ENCODE measurements at places on chromosomes 12 and 14. TPM values are rescaled to one million over a fixed set of nuclear protein-coding genes. Genes with fewer than 3 reads are reported as not detected.

DNA sequence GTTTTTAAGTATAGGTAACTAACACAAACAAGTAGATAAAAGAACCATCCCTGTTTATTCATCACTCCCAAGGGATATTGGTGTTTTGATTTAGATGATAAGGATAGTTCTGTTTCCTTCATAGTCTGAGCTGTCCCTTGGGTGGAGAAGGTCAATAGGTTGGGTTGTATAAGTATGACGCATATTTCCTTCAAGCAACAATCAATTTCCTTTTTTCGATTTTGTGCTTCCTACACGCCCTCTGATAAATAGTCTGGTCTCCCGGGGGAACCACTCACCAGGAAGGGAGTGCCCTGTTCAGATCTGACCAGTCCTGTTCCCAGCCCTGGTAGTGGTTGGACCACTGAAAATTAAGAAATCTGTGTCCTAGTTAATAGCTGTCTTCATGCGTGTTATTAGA, 378.8 kb upstream of the FAR2 start:
- DNase-seq, result peak; percentile 25

DNA sequence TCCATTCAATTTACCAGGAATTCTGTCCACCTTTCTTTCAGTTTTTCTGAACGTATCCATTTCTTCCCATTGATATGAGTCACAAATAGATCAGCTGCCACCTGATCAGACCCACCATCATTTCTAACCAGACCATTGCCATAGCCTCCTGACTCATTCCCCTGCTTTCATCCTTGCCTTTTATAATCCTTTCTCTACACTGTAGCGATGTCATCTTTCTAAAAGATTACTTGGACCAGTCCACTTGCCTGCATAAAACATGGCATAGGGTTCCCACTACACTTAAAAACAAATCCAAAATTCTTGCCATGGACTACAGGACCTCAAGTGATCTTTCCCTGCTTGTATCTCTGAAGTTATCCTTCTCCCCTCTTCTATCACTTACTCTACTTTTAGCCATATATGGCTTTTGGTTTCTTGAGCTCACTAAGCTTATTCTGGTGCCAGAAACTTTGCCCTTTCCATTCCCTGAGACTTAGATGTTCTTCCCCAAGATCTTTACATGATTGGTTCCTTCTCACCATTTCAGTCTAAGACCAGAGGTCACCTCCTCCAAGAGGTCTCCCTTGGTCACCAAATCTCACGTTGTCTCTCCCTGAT, 149.5 kb upstream of the KRR1 start:
- no peak for DNase-seq

GRCh38 chr14:63840981-63841380, 11.8 kb upstream of the SYNE2 start:
- DNase-seq, result peak; percentile 80

DNA sequence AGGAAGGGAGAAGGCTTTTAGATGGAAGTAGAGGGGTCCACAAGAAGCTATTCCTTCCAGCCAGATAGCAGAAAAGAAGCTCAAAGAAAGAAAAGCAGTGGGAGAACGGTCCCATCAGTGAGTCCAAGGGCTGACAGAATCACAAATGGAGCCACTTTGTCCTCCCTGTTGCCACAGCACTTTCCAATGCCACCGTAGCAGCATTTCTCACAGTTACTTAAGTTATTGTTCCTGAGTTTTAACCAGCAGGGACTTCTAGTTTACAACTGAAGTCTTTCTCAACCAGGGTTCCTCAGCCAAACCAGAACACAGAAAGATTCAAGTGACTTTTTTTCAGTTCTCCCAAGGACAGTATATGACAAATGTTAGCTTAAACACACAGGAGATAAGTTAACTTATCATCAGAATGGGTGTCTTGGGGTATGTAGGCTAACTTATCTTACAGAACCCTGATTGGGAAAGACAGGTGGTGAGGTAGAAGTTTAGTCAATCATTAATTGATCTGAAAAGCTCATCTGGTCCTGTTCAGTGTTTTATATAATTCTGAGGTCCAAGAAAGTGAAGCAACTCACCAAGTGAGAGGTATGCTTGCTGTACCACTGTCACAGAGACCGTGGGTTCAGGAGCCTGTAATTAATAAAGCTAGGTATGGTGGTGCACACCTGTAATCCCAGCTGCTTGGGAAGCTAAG, 7.0 kb downstream of the GATC start:
- DNase-seq, result no peak

DNA sequence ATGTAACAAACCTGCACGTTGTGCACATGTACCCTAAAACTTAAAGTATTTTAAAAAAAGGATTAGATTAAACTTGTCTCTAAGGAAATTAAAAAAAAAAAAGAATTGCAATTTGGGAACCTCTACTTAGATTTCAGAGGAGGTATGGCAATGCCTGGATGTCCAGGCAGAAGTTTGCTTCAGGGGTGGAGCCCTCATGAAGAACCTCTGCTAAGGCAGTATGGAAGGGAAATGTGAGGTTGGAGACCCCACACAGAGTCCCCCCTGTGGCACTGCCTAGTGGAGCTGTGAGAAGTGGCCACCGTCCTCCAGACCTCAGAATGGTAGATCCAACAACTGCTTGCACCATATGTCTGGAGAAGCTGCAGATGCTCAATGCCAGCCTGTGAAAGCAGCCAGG, 279.6 kb upstream of the CCDC196 start:
- DNase-seq, result no peak

DNA sequence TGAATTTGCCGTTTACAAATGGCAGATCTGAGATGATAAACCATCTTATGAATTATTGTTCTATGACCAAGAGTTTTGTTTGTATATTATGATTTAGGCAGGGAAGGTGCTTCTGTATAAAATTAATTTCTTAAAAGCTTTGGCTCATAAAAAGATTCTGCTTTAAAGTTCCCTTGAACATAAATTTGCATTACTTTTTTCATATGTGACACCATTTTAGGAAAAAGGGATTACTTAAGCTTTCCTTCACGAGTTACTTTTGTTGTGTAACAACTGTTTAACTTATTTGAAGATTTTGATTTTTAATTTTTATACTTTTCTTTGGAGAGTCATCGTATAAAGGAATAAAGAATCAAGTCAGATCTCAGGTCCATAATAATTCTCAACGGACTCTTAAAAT, 3.3 kb downstream of the ETNK1 start:
- no peak for DNase-seq

- no peak for DNase-seq
Measured at GRCh38 chr12:89309815-89310214, 42.5 kb downstream of the DUSP6 start.

- no peak for DNase-seq
Measured at GRCh38 chr14:42391146-42391834, 784.6 kb downstream of the LRFN5 start.

GRCh38 chr14:52701223-52701622, 5.8 kb upstream of the PSMC6 start:
- no peak for DNase-seq

- no peak for DNase-seq
Measured at GRCh38 chr12:65937161-65937641, 112.9 kb downstream of the HMGA2 start.

GRCh38 chr14:31909977-31910376, 167.1 kb upstream of the ARHGAP5 start:
- DNase-seq, result no peak

DNA sequence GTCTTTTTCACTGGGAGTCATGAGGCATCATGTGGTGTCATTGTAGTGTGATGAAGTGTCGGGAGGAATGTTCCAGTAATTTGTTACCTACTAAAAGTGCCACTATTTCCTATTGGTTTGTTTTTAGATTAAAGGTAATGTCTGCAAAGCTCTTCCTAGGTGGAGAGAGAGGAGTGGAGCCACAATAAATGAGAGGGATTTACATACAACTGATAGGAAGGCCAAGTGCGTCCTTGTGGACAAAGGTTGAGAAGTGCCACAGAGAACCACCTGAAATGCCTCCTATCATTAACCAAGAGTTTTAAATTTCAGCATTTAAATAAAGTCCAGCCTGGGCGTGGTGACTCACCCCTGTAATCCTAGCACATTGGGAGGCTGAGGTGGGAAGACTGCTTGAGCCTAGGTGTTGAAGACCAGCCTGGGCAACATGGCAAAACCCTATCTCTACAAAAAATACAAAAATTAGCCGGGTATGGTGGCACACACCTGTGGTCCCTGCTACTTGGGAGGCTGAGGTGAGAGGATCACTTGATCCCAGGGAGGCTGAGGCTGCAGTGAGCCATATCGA, 2.5 kb upstream of the SNX6 start:
- DNase-seq, result no peak

GRCh38 chr12:3046441-3047200, 30.6 kb upstream of the TSPAN9 start:
- no peak for DNase-seq

- no peak for DNase-seq
Measured at GRCh38 chr12:102426599-102427542, 53.5 kb downstream of the IGF1 start.

DNA sequence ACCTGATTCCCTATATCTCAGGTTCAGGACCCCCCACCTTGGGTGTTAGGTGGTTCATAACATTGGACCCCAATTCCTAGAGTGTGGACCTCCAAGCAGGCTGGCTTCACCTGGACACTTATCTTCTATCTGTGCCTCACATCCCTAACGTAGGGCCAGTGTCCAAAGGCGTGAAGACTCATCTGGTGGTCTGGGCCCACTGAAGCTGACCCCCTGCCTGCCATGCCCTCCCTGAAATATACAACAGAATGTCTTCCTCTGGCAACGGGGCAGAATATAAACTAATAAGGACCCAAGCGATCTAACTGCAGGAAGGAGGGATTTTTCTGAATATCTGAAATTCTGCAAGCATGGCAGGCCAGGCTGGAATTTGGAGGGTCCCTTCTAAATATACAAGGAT, 5.6 kb downstream of the HOXC13 start:
- no peak for DNase-seq

- DNase-seq, result no peak
Measured at GRCh38 chr12:18066666-18067065, 23.3 kb downstream of the RERGL start.

Gene RNASE7
- 0.31 TPM for total RNA-seq

Gene SYNE3
- 11.6 TPM for total RNA-seq

Gene ACADS
- total RNA-seq, result 209 TPM

Gene TAS2R9
- not detected for total RNA-seq

Gene TAS2R19
- total RNA-seq, result 2.9 TPM

Gene SOAT2
- not detected for total RNA-seq

Gene NFE2
- total RNA-seq, result 0.18 TPM

All from left colon (tissue), 2 donors.